ENCODE measurements at places on chromosomes 7 and 10.

GRCh38 chr7:159125955-159126270 lies 18.8 kb downstream of the VIPR2 start:
- DNase-seq, result no peak

DNA sequence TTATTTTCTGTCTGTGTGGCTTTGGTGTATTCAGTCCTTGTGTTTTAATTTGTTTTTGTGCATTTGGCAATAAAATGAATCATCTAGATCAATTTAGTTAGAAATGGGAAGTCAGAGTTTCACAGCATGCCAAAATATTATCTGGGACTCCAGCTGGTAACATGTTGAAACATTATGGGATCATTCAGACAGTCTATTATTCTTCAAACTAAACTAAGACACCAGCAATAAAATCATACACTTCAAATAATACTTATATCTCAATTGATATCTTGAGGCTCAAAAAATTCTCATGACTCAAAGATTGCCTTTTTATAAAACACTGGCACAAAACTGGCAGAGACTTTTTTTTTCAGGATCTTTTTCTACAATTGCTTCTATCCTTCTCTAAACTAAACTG lies 5.8 kb upstream of the RP9 start:
- no peak for DNase-seq

GRCh38 chr7:82126576-82126975 lies 317.0 kb downstream of the CACNA2D1 start:
- DNase-seq, result no peak

- peak; percentile 67 for DNase-seq
These were observed 729 bp downstream of the DNAJB6 start for GRCh38 chr7:157337316-157338149.

GRCh38 chr10:18278181-18278580 lies 138.0 kb downstream of the CACNB2 start:
- DNase-seq, result no peak

DNA sequence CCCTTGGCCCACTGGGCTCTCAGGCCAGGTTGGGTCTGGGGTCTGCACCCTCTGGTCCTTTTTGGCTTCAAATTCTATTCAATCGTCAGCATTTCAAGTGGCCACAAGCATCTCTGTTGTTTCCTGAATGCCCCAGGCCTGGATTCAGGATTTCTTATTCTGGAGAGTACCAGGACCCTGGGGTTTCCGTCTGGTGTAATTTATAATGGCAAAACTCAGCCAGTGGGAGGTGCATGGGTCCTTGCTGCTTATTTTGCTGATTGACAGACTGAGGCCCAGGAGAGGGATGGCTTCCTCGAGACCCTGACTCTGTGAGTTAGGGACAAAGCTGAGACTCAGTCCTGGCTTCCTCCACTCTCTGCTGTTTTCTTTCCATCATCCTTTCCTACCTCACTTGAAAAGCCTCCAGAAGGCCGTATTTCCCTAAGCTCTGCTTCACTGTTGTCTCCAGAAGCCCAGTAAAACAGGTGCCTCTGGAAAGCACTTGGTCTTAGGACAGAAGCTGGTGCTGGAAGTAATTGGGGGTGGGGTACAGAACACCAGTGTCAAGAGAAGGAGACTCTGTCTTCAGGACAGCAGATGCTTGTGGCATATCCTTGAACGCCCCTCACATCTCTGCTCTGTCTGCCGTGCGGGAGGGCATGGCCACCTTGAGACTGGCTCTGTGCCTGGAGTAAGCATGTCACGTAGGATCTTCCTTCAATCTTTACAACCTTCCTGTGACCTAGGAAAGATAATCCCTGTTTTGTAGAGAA lies 39.4 kb upstream of the SH2D4B start:
- DNase-seq, result no peak

DNA sequence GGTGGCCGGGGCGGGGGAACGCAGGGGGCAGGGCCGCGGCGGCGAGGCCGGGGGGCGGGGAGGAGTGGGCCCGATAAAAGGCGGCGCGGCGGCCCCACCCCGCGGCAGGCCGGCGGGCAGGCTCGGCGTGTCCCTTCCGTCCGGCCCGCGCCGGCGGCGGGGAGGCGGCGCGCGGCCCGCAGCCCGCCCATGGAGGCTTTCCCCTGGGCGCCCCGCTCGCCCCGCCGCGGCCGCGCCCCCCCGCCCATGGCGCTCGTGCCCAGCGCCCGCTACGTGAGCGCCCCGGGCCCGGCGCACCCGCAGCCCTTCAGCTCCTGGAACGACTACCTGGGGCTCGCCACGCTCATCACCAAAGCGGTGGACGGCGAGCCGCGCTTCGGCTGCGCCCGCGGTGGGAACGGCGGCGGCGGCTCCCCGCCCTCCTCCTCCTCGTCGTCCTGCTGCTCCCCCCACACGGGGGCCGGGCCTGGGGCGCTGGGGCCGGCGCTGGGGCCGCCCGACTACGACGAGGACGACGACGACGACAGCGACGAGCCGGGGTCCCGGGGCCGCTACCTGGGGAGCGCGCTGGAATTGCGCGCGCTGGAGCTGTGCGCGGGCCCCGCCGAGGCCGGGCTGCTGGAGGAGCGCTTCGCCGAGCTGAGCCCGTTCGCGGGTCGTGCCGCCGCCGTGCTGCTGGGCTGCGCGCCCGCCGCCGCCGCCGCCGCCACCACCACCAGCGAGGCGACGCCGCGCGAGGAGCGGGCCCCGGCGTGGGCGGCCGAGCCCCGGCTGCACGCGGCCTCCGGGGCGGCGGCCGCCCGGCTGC lies at the start of gene NANOS1:
Gene NANOS1 (plus strand): TSS at position 102 of the 808 bp plus-strand sequence. CDS start 88 bp downstream, at position 190.
- DNase-seq, result peak; percentile 63

- no peak for DNase-seq
These were observed 340.3 kb downstream of the CXCL12 start for GRCh38 chr10:44044549-44044948.

DNA sequence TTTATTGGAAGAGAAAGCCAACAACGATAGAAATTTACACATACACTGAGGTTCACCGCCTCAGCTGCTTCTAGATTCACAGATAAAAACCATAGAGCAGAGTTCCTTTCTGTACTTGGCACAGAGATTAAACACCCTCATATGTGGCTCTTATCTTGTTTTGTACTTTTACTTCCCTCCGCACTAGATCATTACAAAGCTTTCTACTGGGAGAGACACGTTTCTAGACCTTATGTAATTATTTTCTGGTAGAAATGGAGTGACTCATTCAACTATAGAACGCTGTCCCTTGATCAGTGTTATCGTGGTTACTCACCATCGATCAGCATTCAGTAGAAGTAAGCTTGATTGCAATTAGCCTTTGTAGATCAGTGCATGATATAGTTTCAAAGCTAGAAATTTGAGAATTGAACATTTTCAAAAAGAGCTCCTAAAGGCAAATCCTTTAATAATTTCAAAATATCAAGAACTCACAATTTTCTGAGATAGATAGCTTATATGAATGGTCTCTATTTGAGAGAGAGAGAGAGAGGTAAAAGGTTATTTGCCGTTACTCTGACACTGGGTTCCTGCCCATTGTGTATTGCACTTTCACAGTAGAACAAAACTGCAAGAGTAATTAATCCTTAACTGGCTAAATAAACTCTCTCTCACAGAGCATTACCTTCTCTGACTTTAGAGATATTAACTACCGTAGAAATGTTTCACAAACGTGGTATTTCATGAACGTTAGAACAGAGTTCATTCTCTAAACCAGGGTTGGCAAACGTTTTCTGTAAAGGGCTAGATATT lies 26.1 kb upstream of the DNAJC1 start:
- DNase-seq, result no peak

DNA sequence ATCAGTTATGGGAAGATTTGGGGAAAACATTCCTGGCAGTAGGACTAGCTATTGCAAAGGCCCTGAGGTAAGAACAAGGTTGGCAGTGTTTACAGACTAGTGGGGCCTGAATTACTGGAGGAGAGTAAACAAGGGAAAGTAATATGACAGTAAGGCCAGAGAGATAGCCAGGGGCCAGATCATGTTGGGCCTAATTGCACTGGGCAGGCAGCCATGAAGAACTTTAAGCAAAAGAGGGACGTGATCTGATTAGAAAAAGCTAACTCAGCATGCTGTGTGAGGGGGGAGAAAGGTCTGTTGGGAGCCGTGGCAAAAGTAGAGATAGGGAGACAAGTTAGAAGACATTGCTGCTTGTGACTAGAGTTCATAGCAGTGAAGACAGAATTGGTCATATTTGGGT lies 9.2 kb downstream of the NUP42 start:
- DNase-seq, result no peak

GRCh38 chr10:99927721-99928280 lies 81.9 kb downstream of the DNMBP start:
- DNase-seq, result no peak

DNA sequence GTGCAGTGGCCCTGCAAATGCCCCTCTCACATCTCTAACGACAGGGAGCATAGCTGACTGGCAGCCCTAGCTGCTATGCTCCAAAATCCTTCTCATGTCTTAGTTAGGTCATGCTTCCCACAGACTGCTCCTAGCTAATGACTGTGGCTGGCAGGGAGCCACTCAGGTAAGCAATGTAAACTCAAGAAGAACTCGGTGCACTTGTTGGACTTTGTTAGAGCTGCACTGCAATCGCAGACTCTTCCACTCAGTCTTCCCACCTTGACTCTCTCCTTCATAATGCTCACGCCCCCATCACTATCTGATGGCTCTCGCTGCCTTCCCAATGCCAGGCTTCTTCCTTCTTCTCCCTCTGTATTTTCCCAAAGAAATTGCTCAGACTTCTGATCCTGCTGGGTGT lies 24.0 kb downstream of the OR9A2 start:
- no peak for DNase-seq

- no peak for DNase-seq
These were observed 161.7 kb downstream of the TNS3 start for GRCh38 chr7:47420122-47420780.

- DNase-seq, result no peak
These were observed 148.1 kb downstream of the PCLO start for GRCh38 chr7:83014546-83014945.

DNA sequence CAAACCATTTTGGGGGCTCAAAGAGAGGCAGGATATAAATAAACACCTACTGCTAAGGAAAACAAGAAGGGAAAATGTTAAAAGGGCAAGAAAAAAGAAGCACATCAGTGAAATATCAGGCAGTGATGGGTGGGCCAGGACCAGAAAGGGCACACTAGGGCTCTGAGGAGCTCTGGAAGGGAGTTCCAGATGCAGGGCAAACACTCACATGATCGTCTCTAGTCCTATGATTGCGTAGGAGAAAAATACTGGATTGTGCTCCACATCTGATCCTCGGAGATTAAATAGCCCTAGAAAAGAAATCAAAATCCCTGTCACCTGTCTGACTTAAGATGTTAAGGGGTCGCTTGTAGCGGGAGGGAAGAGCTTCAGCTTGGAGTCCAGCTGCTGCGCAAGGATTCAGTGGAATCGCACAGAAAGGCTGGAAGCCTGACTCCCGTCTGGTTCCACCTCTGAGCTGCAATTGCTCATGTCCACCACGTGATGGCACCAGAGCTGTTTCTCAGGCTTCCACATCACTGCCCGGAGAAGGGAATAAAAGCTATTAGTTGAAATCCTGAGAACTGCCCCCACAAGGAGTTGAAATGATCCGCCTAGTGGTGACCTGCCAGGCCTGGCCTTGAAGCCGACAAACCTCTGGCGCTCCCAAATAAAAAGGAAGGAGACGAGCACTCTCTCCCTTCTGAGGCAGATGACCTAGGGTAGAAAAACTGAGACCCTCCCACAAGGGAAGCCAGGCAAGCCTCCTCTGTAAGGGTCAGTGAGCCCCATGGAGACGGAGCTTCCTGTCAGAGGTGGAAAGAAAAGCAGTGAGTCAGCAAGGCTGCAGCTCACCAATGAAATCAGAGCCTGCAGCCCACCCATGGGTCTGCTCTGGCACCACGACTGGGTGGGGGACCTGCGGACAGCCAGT lies 39.2 kb downstream of the XPNPEP1 start:
- DNase-seq, result peak; percentile 76

- no peak for DNase-seq
These were observed 80.8 kb downstream of the UPF2 start for GRCh38 chr10:11961771-11962170.

GRCh38 chr7:30616318-30616717 lies 21.6 kb downstream of the GARS1 start:
- DNase-seq, result no peak

GRCh38 chr10:103232131-103232673 lies 13.5 kb upstream of the RPEL1 start:
- no peak for DNase-seq

DNA sequence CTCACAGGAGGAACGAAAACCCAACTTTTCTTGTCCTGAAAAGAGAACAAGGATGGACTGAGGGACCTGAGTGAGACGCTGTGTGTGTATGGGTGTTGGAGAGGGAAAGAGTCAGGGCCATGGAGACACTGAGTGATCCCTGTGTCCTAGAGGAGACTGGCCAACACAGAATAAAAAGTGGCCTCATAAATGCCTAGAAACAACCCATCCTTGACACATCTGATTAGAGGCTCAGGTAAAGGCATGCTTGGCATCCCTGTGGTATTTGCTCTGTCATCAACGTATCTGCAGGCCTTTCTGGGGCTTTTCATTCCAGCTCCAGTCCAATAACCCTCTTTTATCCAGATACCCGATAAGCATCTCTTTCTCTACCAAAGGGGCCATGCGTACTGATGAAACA lies 86.3 kb downstream of the FGFR2 start:
- DNase-seq, result no peak

GRCh38 chr10:44902941-44903545 lies 8.1 kb upstream of the TMEM72 start:
- DNase-seq, result peak; percentile 78
